H9 (cell line): ENCODE measurements at places on chromosomes 12 and 14. TPM values are rescaled to one million over a fixed set of nuclear protein-coding genes. Genes with fewer than 3 reads are reported as not detected.
A peak's percentile ranks its signal among the peaks of the same experiment; 100 is the strongest.

Gene SLC5A8
- total RNA-seq = 0.07 TPM in 2 replicates

Gene WNT1
- total RNA-seq = not detected in 2 replicates

Gene ISM2
- 0.39 and 0.55 TPM in 2 replicates for total RNA-seq

Gene PKP2
- 18.2 and 18.4 TPM in 2 replicates for total RNA-seq

- DNase-seq = no peak
- peaks cover 3% of the 10 kb centered on the region; the same call in 2 of the 3 replicates for H3K36me3 ChIP-seq
- H3K27me3 ChIP-seq = no peaks in the 10 kb centered on the region
- H3K4me1 ChIP-seq = no peaks in the 10 kb centered on the region; the same call in 1 of the 2 replicates
- no peak overlapping the region for H3K4me3 ChIP-seq
These were observed 45.3 kb upstream of the STAC3 start for GRCh38 chr12:57296291-57296690.

- no peak overlapping the region for H3K27ac ChIP-seq
- H3K4me1 ChIP-seq = no peaks in the 10 kb centered on the region
- no peak overlapping the region for H3K4me3 ChIP-seq
- H3K27me3 ChIP-seq = no peaks in the 10 kb centered on the region
- no peak for DNase-seq
These were observed 8.9 kb downstream of the MSRB3 start for GRCh38 chr12:65287426-65287825.

GRCh38 chr12:113161415-113162016, 12.0 kb downstream of the CFAP73 start:
- H3K27ac ChIP-seq = no peak overlapping the region
- peak; percentile 100 for DNase-seq
- H3K4me1 ChIP-seq = no peaks in the 10 kb centered on the region
- H3K36me3 ChIP-seq = peaks cover 78% of the 10 kb centered on the region
- H3K4me3 ChIP-seq = no peak overlapping the region
- no peaks in the 10 kb centered on the region for H3K27me3 ChIP-seq

DNA sequence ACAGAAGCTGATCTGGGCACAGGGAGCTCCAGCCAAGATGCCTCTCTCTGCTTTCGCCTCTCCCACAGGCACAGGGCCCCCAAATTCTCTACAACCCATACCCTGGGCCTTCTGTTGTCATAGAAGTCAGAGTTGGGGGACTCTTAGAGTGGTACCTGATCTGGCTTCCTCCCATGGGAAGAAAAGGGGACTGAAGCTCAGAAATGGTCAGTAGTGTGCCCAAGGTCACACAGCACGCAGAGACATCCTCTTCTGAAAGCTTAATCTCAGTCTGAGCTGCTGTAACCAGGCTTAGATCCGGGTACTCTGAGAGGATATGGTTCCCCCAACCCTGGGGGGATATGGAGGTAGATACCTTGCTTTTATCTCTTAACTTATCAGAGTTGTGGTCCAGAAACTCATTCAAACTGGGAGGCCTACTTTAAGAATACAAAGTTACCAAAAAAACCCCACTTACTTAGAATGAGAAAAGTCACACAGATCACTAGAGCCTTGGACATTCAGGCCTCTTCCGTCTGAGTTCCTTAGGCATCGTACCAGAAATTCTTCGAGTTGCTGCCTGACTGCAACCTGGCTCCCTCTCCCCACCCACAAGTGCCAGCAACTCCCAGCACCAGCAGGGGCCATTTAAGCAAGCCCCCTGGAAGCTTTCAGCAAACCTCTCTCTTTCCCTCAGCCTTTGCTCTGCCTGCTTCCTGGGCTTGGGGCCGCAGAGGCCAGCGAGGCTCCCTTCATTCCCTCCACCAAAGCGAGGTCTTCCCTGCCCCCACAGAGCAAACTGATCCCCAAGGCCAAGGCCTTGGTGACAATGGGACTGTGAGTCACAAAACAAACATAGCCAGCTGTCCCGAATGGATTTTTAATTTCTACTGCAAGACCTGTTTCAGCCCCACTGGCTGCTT, 13.9 kb downstream of the KRT7 start:
- H3K4me3 ChIP-seq = no peak overlapping the region
- DNase-seq = no peak
- H3K27ac ChIP-seq = no peak overlapping the region
- peaks cover 5% of the 10 kb centered on the region; the same call in 1 of the 2 replicates for H3K4me1 ChIP-seq
- no peaks in the 10 kb centered on the region for H3K36me3 ChIP-seq

GRCh38 chr12:69476276-69477017, 6.3 kb downstream of the FRS2 start:
- H3K36me3 ChIP-seq = no peaks in the 10 kb centered on the region; the same call in 2 of the 3 replicates
- no peak overlapping the region for H3K27ac ChIP-seq
- peak overlapping the region; percentile 22; the same call in 1 of the 3 replicates for H3K4me3 ChIP-seq
- H3K4me1 ChIP-seq = peaks cover 2% of the 10 kb centered on the region; the same call in 1 of the 2 replicates
- no peak for DNase-seq
- no peaks in the 10 kb centered on the region for H3K27me3 ChIP-seq

- DNase-seq = no peak
- no peaks in the 10 kb centered on the region for H3K27me3 ChIP-seq
- no peak overlapping the region for H3K4me3 ChIP-seq
These were observed 69.7 kb downstream of the PKP2 start for GRCh38 chr12:32826807-32827412.

DNA sequence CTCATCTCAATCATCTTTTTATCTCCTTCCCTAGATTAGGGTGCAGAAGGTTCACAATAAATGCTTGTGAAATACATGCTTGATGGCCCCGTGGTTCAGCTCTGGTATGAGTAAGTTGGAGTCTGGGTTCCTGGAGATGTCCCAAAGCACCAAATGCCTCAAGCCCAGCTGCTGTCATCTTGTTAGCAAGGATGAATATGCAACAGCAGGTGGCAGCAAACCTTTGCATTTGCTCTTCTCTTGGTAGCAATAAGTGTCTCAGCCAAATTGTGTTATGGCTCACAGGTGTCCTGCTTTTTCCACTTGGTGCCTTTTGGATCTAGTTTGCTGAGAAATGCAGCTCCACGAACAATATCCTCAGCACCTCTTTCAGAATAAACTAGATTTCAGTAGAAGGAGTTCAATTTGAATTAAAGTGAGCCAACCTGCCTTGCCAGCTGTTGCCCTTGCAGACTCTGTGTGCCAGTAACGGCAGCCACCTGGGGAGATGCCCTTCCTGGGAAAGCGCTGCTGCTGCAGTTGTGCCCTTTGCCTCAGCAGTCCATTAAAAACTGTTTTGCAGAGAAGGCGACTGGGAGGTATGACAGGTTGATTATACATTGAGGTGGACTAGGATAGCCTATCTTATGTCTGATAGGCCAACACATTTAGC, 417.3 kb downstream of the SNAPC1 start:
- H3K27me3 ChIP-seq = no peaks in the 10 kb centered on the region
- DNase-seq = peak; percentile 64
- H3K27ac ChIP-seq = no peak overlapping the region
- no peak overlapping the region for H3K4me3 ChIP-seq
- no peaks in the 10 kb centered on the region for H3K4me1 ChIP-seq

GRCh38 chr14:105333020-105333490, 18.5 kb downstream of the PACS2 start:
- no peak overlapping the region for H3K4me3 ChIP-seq
- H3K4me1 ChIP-seq = no peaks in the 10 kb centered on the region
- no peak overlapping the region for H3K27ac ChIP-seq
- H3K27me3 ChIP-seq = no peaks in the 10 kb centered on the region
- DNase-seq = no peak

DNA sequence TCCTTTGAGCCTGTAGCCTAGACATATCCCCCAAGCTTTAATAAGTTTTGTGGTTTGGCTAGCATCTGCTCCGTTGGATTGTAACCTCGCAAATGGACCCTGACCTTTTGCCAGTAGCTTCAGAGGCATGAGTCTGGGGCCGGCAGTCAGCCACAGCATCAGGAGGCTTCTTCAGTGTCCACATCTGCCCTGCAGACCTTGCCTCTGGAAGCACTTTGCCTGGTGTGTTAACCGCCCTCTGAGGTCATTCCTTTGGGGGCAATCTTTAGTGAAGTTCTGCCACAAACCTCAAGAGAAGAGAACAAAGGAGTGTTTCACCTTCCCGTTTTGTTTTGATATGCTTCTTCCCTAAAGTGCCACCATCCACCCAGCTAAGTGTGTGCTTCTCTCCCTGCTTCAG, 71.4 kb downstream of the GNS start:
- no peak overlapping the region for H3K4me3 ChIP-seq
- peaks cover 2% of the 10 kb centered on the region; the same call in 1 of the 2 replicates for H3K4me1 ChIP-seq
- no peak overlapping the region for H3K27ac ChIP-seq
- no peak for DNase-seq
- no peaks in the 10 kb centered on the region for H3K27me3 ChIP-seq

GRCh38 chr14:69531135-69531534, 43.5 kb downstream of the CCDC177 start:
- H3K27me3 ChIP-seq = no peaks in the 10 kb centered on the region
- H3K4me1 ChIP-seq = no peaks in the 10 kb centered on the region
- no peak overlapping the region for H3K4me3 ChIP-seq
- H3K36me3 ChIP-seq = no peaks in the 10 kb centered on the region

DNA sequence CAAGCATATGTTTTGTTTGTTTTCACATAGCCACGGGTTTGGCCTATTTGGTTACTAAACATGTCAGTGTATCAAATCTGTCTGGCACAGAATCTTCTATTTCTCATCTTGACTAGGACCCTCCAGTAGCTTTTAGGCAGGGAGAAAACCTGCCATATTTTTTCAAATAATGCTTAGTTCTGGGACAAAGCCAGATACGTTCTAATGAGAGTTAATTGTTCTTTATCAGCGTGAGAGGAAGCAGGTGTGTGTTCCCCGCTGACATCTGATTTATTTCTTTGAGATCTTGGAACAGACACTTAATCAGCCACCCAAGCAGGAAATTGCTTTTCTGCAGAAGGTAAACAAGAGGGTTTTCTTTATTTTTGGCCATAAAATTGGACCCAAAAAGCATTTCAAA, 54.8 kb downstream of the GOLGA5 start:
- H3K4me1 ChIP-seq = no peaks in the 10 kb centered on the region
- no peaks in the 10 kb centered on the region for H3K27me3 ChIP-seq
- no peak for DNase-seq
- peaks cover 7% of the 10 kb centered on the region; the same call in 1 of the 2 replicates for H3K36me3 ChIP-seq
- no peak overlapping the region for H3K27ac ChIP-seq
- H3K4me3 ChIP-seq = no peak overlapping the region

GRCh38 chr12:122894193-122895121, 1.5 kb downstream of the VPS37B start:
- DNase-seq = no peak
- peak overlapping the region; percentile 91 for H3K4me3 ChIP-seq
- no peak overlapping the region for H3K27ac ChIP-seq
- no peaks in the 10 kb centered on the region for H3K36me3 ChIP-seq
- 0 out of 2 replicates have a peak, but pooled peaks cover 3% of the 10 kb centered on the region for H3K4me1 ChIP-seq

GRCh38 chr12:110289044-110289710, 8.1 kb downstream of the ATP2A2 start:
- H3K36me3 ChIP-seq = peaks cover 83% of the 10 kb centered on the region
- H3K4me3 ChIP-seq = no peak overlapping the region
- 0 out of 2 replicates have a peak, but pooled peaks cover 3% of the 10 kb centered on the region for H3K4me1 ChIP-seq
- no peak overlapping the region for H3K27ac ChIP-seq

DNA sequence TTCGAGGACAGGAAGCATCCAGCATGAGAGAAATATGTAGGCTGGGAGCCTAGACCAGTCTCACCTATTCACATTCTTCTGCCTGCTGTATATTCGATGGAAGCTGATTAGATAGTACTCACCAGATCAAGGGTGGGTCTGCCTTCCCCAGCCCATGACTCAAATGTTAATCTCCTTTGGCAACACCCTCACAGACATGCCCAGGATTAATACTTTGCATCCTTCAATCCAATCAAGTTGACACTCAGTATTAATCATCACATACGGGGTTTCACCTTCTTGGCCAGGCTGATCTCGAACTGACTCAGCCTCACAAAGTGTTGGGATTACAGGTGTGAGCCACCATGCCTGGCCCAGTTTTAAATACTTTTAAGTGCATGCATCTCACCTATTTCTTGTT, 30.5 kb upstream of the SLC10A1 start:
- no peak overlapping the region for H3K27ac ChIP-seq
- no peak overlapping the region for H3K4me3 ChIP-seq
- no peaks in the 10 kb centered on the region for H3K27me3 ChIP-seq
- no peaks in the 10 kb centered on the region for H3K4me1 ChIP-seq
- DNase-seq = no peak

DNA sequence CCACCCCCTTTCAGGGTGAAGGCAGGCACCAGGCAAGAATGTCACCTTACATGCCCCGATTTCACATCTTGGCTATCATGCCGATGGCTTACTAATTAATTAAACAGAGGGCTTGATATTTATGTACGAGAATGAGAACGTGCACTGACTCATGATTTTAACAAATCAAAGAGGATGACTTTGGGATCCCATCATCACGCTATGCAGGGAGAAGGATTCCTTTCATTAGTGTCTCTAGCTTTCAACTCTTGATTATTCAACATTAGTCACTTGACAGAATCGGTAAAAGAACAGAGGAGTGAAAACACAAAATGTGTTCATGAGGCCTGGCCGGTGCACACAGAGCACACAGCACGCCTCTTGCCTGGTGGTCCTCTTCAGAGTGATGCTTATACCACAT, 80.6 kb downstream of the PRKAB1 start:
- no peak overlapping the region for H3K4me3 ChIP-seq
- DNase-seq = no peak
- H3K4me1 ChIP-seq = no peaks in the 10 kb centered on the region
- peaks cover 58% of the 10 kb centered on the region for H3K36me3 ChIP-seq
- H3K27ac ChIP-seq = no peak overlapping the region
- H3K27me3 ChIP-seq = no peaks in the 10 kb centered on the region

GRCh38 chr12:116303929-116304328, 26.4 kb upstream of the MED13L start:
- no peak overlapping the region for H3K27ac ChIP-seq
- H3K4me3 ChIP-seq = no peak overlapping the region
- H3K4me1 ChIP-seq = no peaks in the 10 kb centered on the region; the same call in 1 of the 2 replicates
- no peaks in the 10 kb centered on the region for H3K36me3 ChIP-seq
- no peaks in the 10 kb centered on the region for H3K27me3 ChIP-seq

DNA sequence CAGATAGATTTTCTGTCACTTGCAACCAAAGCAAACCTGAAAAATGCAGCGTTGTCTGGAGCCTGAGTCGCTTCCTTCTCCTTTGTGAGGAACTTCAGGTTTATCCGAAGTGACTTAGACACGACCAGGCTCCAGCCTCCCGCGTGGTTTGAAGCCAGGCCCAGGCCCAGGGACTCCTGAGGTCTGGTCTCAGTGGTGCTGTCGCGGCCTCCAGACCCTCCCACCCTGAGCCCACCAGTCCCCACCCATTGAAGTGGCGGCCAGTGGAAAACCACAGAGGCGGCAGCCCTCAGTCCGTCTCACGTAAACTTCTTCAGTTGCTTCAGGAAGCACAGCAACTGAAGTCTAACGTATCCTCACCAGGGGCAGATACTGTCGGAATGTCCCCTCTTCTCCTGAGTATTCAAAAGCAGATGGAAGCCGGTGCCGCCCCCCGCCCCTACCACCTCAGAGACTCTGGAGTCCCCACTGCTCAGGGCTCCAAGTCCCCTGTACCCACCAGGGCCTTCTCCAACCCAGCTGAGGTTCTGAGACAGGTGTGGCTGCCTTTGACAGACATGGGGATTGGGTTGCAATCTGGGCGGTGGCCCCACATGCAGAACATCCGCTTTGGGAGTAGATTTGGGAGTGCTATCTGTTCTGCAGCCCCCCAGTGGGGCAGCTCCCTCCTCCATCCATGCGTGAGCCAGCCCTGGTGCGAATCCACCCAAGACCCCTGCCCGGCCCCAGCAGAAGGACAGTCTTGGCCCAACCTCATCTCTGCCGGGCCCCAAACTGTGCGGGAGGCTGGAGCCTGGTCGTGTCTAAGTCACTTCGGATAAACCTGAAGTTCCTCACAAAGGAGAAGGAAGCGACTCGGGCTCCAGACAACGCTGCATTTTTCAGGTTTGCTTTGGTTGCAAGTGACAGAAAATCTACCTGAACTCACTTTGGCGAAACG, 26.6 kb upstream of the GALNT9 start:
- H3K36me3 ChIP-seq = peaks cover 5% of the 10 kb centered on the region; the same call in 1 of the 2 replicates
- DNase-seq = no peak
- H3K4me3 ChIP-seq = no peak overlapping the region
- H3K4me1 ChIP-seq = no peaks in the 10 kb centered on the region; the same call in 1 of the 2 replicates
- H3K27ac ChIP-seq = no peak overlapping the region
- no peaks in the 10 kb centered on the region; the same call in 1 of the 2 replicates for H3K27me3 ChIP-seq
